NCI-H774 (cell line): ENCODE measurements at places on chromosomes 1 and 21.

GRCh38 chr1:182629080-182629479 is 24.9 kb upstream of the RGS16 start:
- no peak for DNase-seq

DNA sequence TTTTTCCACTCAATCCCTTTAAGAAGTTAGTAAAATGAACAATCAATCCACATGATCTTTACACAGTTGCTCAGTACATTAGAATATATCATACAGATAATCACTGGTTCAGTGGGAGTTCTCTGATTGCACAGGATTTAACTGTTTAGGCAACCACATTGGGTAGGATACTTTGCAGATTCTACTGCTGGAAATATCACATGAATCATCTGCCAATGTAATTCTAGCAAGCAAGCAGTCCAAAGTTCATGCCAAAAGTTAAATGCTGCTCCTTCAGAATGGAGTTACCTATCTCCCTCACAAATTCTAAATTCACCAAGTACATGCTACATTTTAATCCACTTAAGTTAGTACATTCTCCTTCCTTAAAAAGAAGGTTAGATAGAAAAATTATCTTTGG is 52.4 kb downstream of the NEGR1 start:
- no peak for DNase-seq

- peak; percentile 81 for DNase-seq
Observed at GRCh38 chr1:220221670-220222069, 50.6 kb downstream of the RAB3GAP2 start.

DNA sequence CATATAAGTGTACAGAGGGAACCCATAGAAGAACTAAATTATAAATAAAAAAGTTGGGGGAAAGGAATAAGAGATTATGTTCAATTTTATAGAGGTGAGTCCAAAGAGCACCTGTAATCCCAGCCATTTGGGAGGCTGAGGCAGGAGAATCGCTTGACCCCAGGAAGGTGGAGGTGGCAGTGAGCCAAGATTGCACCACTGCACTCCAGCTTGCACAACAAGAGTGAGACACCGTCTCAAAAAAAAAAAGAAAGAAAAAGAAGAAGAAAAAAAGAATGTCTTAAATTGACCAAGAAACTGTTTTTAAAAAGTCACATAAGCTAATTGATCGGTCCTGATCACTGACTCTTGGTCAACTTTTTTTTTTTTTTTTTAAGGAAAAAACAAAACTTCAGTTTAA is 19.1 kb upstream of the ATF3 start:
- no peak for DNase-seq

GRCh38 chr1:205826995-205827394 is 14.0 kb upstream of the SLC41A1 start:
- DNase-seq, result no peak

DNA sequence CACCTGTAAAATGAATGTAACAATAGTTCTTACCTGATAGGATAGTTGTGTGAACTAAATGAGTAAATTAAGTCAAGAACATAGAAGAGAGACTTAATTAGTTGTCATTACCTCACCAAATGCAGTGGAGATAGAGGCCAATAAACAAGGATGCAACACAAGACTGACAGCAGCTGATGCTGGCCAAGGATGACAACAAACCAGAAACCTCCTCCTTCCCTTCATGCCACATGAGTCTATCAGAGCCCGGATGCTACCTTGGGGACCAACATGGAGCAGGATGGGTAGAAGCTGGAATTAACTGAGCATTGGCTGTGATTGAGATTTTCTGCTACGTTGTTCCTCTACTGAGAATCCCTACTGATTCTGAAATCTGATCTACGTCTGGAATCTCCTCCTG is 30.3 kb upstream of the USP1 start:
- no peak for DNase-seq

DNA sequence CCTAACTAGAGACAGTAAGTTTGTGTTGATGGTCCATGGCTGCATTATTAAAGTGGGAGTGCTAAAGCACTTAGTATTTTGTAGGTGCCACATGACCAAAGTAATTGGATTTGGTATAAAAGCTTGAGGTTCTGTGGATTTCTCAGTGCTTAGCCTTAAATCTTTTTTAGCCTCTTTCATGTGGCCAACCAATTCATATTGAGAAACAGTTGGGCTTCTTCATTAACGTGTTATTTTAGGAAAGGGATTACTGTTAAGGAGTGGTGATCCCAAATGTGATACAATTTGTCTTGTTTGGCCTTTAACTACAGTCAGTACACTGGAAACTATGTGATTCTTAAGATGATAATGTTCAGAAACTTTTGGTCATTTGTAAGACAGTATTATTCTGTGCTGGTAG is 25.5 kb downstream of the MAN1A2 start:
- no peak for DNase-seq

- DNase-seq, result no peak
Observed at GRCh38 chr1:22502202-22502601, 50.6 kb downstream of the ZBTB40 start.

DNA sequence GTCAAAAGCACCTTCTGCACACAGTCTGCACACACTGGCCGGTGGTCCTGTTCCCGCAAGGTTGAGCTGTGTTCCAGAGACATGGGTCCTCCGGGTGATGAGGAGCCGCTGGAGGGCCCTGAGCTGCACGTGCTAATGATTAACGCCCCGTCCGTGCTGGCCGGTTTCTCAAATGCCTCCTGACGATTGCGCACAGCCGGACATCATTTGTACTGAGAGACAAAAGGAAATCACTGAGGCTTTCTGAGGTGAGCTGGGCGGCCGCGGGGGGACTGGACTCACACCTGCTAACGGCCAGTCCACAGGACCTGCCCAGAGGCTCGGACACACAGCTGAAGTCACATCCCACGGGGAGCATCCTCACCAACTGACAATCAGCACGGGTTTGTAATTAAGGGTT is 29.2 kb downstream of the POFUT2 start:
- no peak for DNase-seq

DNA sequence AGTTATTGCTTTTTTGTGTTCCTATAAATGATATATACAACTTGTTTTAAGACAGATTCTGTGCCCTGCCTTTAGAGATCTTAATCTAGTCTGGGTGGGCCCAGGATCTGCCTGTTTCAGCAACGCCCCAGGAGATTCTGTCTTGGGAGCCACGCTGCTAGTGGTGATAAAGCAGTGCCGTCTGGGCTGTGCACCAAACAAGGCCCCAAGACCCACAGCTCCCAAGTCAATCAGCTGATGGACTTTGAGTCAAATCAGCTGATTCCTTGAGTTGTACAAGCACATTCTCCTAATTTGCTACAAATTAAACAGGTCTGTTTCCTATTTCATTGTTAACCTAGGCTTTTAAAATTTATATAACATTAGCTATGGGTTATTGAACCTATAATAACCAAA is 15.7 kb upstream of the SLC44A3 start:
- no peak for DNase-seq

GRCh38 chr1:53657531-53657805 is 81.5 kb downstream of the GLIS1 start:
- no peak for DNase-seq

GRCh38 chr21:40422896-40423635 is 423.9 kb downstream of the DSCAM start:
- no peak for DNase-seq

DNA sequence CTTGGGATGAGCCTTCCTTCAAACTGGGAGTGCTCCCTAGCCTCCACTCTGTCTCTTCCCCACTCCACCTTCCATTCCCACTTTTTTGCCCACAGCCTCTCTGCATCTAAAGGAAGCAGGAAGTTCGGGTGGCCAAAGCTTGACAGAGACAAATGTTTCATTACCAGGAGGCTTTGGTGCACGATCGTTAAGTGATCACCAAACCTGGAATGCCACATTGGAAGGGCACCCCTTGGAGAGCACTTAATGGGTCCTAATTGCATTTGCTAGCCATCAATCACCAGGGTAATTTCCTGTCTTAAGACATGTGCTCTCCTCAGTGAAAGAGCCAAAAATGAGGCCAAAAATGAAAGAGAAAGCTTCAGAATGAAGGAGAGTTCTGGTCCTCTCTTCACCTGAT is 206.5 kb downstream of the TNR start:
- DNase-seq, result no peak

- no peak for DNase-seq
Observed at GRCh38 chr21:30271156-30271555, 11.6 kb downstream of the KRTAP24-1 start.

- DNase-seq, result no peak
Observed at GRCh38 chr21:34673006-34673405, 4.2 kb downstream of the CLIC6 start.

DNA sequence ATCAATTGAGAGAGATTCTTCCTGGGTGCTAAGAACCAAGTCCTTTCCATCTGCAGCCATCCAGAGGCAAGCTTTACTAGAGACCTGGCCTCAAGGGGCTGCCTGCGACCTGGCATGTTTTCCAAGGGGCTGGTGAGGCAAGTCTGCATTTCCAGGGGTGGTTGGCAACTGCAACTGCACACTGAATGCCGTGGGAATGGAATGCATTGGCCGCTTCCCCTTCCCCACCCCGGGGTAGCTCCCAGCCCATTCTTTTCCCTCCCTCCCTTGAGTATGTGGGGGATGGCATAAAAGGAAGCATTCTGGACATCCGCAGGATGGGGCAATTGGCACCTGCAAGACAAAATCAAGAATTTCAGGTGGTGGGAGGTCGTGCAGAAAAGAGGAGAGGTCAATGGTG is 155.1 kb downstream of the IGSF21 start:
- DNase-seq, result no peak

- DNase-seq, result no peak
Observed at GRCh38 chr1:156421939-156422601, 53.1 kb downstream of the RHBG start.

DNA sequence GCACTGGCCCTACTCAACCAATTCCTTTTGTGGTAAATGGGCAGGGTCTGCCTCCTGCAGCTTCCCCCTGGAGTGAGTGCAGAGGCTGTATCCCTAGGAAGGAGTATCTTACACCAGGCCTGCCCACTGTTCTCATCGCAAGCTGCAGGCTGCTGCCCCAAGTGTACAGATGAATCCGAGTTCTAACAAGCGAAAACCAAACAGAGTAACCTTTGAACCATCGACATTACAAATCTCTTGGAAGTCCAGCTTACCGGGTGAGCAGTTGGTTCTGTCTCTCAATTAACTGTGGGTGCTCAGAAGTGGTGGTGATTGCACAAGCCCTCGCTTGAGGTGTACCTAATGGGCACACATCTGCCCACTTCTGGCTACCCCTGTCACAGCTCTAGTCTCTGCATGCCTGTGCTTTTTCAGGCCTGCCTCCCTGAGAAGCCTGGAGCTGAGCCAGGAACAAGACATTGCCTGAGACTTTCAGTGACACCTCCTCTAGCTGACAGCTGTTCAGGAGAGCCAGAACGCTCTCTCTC is 22.7 kb downstream of the INAVA start:
- DNase-seq, result no peak

- DNase-seq, result no peak
Observed at GRCh38 chr1:234454926-234455325, 24.1 kb downstream of the TARBP1 start.

GRCh38 chr21:44087426-44088400 is 19.5 kb upstream of the PWP2 start:
- no peak for DNase-seq

DNA sequence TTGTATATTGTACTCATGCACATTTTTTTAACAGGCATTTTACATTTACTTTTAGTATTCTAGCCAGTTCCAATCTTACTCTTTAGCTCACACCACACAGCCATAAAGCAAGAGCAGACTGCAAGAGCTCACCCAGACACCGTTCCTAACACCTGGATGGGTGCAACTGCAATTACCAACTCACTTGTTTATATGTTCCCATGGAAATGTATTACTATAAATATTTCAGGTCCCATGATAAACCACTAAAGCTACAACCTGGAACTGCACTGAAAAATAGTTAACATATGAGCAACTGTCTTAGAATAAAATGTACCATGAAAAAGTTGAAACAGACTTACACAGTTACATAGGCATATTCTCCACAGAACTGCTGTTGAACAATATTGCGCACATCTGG is 30.8 kb downstream of the USP48 start:
- no peak for DNase-seq

GRCh38 chr21:34158866-34159835 is 85.8 kb downstream of the MRPS6 start:
- no peak for DNase-seq

DNA sequence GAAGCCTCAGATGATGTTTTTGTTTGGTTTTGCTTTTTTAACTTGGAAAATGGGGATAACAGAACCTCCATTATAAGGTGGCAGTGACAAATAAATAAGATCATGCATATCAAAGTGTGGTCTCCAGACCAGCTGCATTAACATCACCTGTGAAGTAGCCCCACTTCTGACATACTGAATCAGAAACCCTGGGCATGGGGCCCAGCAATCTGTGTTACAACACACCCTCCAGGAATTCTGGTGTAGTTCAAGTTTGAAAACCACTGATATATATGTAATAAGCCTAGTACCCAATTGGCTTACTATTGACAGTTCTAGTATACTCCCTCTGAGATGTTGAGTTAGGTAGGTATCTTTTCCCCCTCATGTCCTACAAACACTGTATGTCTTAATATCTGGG is 24.1 kb upstream of the RNF19B start:
- DNase-seq, result no peak

GRCh38 chr21:33171616-33172169 is 58.0 kb upstream of the IFNAR2 start:
- DNase-seq, result no peak

GRCh38 chr1:208791456-208791855 is 547.3 kb upstream of the PLXNA2 start:
- DNase-seq, result no peak

GRCh38 chr1:206012086-206012859 is 9.1 kb upstream of the RAB7B start:
- no peak for DNase-seq

- no peak for DNase-seq
Observed at GRCh38 chr1:36523850-36524249, 41.1 kb upstream of the CSF3R start.

- no peak for DNase-seq
Observed at GRCh38 chr1:111552587-111552986, 49.2 kb upstream of the ADORA3 start.

- no peak for DNase-seq
Observed at GRCh38 chr1:16167331-16168143, 11.7 kb upstream of the EPHA2 start.

DNA sequence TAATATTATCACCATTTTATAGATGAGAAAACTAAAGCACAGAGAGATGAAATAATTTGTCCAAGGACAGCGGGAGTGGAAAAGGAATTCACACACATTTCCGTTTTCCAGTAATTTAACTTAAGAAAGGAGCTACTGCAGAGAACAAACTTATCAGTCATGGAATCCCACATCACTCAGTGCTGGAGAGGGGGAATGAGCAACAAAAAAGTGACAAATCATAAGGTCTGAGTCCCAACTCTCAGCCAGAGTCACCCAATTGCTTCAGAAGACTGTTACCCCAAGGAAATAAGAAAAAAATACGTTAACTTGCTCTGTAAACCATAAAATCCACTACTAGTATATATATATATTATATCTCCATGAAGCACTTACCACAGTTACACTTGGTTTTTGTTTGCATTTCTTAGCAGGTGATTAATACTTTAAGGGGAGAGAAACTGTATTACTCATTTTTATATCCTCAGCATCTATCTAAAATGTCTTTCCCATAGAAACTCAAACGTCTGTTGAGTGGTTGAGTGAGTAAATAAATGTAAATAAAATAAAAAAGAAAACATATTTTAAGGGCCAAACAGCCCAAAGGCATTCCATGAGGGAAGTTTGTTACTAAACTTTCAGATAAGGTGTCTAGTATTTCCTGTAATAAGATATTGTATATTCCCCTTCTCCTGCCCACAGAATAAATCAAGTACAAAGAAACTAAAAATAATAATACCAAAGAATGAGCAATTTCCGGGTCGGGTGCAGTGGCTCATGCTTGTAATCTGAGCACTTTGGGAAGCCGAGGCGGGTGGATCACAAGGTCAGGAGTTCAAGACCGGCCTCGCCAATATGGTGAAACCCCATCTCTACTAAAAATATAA is 76.8 kb downstream of the SLC45A1 start:
- no peak for DNase-seq

- DNase-seq, result no peak
Observed at GRCh38 chr21:44930543-44930981, 9.3 kb upstream of the SLX9 start.
